ENCODE measurements at places on chromosomes 2 and 18. TPM values are rescaled to one million over a fixed set of nuclear protein-coding genes. Genes with fewer than 3 reads are reported as not detected.

The TUBA3E gene
- not detected for total RNA-seq

The CXCR4 gene
- total RNA-seq, result 0.54 TPM

The ZNF892 gene
- 10.3 TPM for total RNA-seq

- DNase-seq, result no peak
Observed at GRCh38 chr2:96762529-96763311, 2.0 kb downstream of the CNNM4 start.

- DNase-seq, result no peak
Observed at GRCh38 chr18:666177-666576, 8.7 kb downstream of the TYMS start.

DNA sequence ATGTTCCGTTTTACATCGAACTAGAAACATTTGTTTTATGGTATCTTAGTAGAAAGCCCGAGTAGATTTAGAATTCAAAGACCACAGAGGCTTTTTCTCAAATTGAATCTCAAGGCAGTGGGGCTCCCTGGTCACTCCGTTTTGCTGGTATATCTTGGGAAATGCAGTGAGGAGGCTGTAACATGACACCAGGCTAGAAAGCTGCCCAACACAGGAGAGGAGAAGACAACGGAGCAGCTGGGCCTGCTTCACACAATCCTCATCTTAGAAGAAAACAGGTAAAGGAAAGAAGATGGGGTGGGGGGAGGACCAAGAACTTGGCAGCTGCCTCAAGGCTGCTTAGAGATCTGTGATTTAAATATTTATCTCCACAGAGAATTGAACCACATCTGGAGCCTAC is 38.3 kb upstream of the EPB41L3 start:
- peak; percentile 61 for DNase-seq

DNA sequence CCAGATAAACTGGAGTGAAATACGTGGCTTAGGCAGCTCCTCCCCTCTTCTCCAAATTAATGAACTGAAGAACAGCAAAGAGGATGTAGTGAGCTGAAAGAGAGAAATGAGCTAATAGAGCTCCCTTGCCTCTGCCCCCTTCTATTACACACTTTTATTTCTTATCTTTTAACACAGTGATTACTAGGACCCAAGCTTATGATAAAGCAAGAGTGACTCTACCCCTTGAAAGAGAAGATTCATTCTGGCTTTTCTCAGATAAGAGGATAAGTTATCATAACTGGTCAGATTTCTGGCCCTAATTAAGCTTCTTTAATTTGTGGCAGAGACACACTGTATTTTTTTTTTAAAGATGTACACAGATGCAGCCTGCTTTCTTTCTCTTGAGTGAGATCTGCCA is 102.2 kb downstream of the MSTN start:
- no peak for DNase-seq
